ENCODE measurements at places on chromosomes 7 and 10.

DNA sequence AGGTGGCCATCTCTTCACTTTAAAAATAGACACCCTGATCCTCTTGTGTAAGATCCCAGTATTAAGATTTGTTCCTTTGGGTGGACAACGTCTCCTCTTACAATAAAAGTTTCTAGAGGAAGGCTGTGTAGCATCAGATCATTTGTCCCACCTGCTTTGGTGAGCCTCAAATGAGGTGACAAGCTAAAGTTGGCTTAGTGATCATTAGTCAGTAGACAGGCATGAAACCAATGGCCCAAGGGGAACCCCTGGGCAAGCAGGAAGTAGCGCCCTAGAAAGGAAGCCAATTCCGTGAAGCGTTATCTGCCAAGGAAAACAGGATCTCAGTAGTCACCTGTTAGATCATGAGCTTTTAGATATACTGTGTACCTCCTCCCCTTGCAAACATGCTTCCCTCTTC lies 66.8 kb downstream of the PCGF5 start:
- no peak for DNase-seq

- no peak for DNase-seq
These were observed 58.8 kb upstream of the ZNF804B start for GRCh38 chr7:88700725-88701124.

- no peak for DNase-seq
These were observed 57.7 kb downstream of the PYROXD2 start for GRCh38 chr10:98357194-98357822.

- DNase-seq, result no peak
These were observed 76.2 kb downstream of the CHN2 start for GRCh38 chr7:29270594-29271318.

DNA sequence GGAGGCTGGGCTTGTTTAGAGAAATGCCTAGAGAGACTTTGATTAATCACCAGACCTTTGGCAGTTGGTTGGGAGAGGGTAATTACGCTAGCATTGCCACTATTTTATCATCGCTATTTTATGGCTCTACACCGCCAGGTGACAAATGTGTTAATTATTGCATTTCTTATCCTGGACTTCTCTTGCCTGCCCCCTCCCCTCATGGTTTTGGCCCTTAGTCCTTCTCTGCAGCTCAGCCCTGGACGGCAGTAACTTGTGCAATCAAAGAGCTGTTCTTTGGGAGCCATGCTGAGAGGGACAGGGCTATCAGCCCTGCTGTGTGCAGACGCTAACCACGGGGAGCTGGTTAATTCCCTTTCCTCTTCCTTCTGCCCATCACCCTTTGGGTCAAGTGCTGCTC lies 585.0 kb downstream of the AUTS2 start:
- no peak for DNase-seq
